Tracheal epithelial cell (primary cell): ENCODE measurements at places on chromosomes 7 and 10. TPM values are rescaled to one million over a fixed set of nuclear protein-coding genes. Genes with fewer than 3 reads are reported as not detected.

Gene SPDYE9
- not detected in 2 replicates for total RNA-seq

Gene TMEM196
- under 0.01 TPM in 1 of 2 replicates, not detected in the other for total RNA-seq

Gene MCM7
- total RNA-seq = 21.3 and 34.5 TPM in 2 replicates

Gene CTAGE4
- total RNA-seq = 2.4 TPM in 1 of 2 replicates, not detected in the other

Gene C10orf105
- total RNA-seq = not detected in 2 replicates
